ENCODE measurements at places on chromosomes 3 and 15. TPM values are rescaled to one million over a fixed set of nuclear protein-coding genes. Genes with fewer than 3 reads are reported as not detected.

Gene ERICH6
- not detected for total RNA-seq

Gene MFAP1
- 10.9 TPM for total RNA-seq

Gene PP2D1
- not detected for total RNA-seq

Gene PBRM1
- 27.6 TPM for total RNA-seq

Gene SEMA6D
- total RNA-seq, result not detected

DNA sequence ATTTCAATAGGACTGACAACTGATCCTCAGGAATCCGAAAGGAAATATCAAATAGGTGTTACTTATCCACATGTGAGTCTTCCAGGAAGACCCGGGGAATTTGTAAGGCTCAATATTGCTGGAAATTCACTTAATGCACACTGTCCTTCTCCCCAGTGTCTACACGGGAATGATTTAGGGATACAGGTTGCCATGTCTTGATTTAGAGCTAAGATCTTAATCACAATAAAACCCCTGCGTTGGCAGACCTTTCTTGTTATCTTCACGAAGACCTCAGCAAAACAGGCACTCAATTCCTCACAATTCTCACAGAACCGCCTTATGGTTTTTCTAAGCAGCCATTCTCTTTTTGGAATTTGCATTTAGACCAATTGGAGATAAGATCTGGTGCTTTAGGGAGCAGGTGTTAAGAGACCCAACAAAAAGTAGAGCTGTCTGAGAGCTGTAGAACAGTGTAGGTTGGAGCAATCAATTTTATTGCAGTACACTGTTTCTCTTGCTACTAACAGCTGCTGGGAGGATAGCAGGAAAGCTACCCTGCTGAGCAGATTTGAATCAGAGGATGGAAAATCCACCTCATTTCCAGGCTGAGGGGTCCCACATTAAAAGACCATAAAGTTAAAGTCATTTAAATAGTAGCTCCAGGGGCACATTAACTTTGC lies 925.7 kb downstream of the EPHA3 start:
- no peak for DNase-seq

GRCh38 chr3:56375654-56376053 lies 92.6 kb downstream of the ERC2 start:
- DNase-seq, result no peak

DNA sequence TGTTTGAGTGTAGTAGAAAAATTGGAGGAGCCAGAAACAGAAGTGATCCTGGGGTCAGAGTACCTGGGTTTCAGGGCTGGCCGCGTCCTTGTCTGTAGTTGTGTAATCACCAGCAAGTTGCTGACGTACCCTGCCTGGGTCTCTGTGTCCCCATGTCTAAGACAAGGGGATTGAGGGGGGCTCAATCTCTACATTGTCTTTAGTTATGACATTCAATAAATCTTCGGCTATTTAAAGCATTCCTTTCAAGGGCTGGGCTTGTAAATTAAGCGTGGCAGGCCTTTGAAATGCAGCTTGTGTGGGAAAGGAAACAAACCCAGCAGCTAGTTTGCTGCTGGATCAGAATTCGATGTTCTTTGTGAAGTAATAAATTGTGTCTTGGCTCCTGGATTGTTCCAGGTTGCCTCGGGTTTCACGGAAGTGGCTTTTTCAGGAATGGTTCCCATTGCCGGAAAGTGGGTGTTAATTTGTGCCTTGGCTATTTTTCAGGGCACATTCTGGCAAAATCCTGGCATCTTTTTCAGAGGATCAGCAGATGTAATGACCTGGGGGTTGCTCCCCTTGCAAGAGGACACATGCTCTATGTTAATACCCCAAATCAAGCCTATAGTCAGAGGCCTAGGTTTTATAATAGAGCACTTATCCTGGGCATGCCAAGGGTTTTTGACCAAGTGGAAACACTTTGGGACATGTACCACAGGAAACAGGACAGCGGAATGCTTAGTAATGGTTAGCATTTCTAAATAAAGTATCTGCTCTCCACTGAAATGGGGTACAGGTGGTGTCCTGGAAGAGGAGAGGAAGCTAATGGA lies 294.8 kb upstream of the NR2E3 start:
- DNase-seq, result peak; percentile 38

GRCh38 chr15:59762558-59762957 lies 73.4 kb upstream of the BNIP2 start:
- no peak for DNase-seq

GRCh38 chr3:147361454-147362420 lies 44.6 kb downstream of the ZIC4 start:
- peak; percentile 85 for DNase-seq

- no peak for DNase-seq
These were observed 215.3 kb upstream of the CHRM5 start for GRCh38 chr15:33753012-33753411.

- no peak for DNase-seq
These were observed 33.8 kb downstream of the DRD3 start for GRCh38 chr3:114144909-114145688.

DNA sequence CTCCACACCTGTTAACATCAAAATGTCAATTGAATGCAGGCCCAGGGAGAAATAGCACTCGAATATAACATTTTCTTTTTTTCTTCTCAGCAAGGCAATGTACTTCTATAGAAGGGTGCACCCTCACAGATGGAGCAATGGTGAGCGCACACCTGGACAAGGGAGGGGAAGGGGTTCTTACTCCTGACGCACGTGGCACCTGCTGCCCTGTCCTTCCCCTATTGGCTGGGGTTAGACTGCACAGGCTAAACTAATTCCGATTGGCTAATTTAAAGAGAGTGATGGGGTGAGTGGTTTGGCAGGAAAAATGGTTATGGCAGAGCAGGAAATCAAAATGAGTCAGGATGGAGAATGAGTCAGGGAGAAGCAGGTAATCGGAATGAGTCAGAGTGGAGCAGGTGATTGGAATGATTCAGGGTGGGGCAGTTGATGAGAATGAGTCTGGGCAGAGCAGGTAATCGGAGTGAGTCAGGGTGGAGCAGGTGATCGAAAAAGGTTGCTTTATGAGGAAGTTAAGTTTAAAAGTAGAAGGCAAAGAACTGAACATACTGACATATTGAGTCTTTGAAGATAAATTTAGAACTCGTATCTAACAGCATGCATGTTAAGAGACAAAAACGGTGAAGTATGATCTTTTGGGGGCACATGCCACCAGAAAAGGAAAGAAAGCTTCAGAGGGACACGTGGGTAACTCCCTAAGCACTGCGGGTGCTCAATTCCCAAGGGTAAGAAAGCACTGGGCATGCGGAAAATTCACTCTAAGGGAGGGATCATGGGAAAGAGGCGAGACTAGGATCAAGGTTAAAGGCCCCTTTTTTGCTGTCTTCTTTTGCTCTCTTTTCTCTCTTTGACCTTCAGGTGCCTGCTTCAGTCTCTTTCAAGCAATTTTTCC lies 72.9 kb upstream of the GALNT15 start:
- peak; percentile 87 for DNase-seq

DNA sequence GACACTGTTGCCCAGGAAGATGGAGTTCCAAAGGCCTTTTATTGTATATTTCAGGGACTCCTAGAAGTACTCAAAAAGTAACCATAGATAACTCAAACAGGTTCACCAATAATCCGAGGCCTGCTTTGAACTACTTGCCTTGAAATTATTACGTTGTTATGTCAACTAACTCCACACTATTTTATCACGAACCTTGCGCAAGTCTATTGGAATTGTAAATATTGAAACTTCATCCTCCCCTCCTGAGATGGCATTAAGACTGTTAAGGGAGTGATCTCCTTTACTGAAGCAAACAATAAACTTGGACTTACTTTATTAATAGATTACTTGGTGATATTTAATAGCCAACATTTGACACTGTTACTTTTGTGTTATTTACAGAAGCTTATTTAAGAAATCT lies 199.6 kb upstream of the GADL1 start:
- no peak for DNase-seq

- DNase-seq, result peak; percentile 50
These were observed 75.7 kb upstream of the BNIP2 start for GRCh38 chr15:59764775-59765174.

- DNase-seq, result no peak
These were observed 1.4 kb downstream of the TOMM70 start for GRCh38 chr3:100399341-100400071.

- no peak for DNase-seq
These were observed 9.0 kb upstream of the NCBP2 start for GRCh38 chr3:196951371-196951770.

DNA sequence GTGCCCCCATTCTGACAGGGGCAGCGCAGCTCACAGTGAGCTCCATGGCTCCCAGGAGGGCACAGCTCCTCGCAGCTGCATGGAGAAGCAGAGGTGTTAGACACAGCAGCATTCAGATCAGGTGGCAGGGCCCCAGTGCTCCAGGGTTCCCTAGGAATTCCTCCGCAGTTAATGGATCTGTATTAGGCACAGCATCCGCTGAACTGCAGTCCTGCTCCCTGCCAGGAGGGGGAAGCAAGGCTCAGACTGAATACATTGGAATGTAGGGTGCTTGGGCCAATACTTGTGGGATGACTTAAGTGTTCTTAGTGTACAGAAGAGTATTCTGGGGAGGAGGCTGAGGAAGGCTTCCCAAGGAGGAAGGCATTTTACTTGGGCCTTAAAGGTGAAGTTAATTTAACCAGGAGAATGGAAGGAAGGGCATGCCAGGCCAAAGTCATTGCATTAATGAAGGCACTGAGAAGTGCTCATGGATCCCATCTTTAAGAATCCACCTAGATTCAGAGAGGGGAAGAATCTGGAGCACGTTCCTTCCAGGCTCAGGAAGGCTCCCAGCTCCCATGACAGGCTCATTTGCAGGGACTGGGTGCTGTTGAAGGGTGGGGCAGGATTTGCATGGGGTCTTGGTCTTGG lies 111.6 kb downstream of the RAB11A start:
- DNase-seq, result peak; percentile 91

- DNase-seq, result no peak
These were observed 765.0 kb downstream of the IGSF11 start for GRCh38 chr3:118269537-118270125.

- DNase-seq, result peak; percentile 50
These were observed 34.9 kb upstream of the MEIS2 start for GRCh38 chr15:37135225-37135624.

DNA sequence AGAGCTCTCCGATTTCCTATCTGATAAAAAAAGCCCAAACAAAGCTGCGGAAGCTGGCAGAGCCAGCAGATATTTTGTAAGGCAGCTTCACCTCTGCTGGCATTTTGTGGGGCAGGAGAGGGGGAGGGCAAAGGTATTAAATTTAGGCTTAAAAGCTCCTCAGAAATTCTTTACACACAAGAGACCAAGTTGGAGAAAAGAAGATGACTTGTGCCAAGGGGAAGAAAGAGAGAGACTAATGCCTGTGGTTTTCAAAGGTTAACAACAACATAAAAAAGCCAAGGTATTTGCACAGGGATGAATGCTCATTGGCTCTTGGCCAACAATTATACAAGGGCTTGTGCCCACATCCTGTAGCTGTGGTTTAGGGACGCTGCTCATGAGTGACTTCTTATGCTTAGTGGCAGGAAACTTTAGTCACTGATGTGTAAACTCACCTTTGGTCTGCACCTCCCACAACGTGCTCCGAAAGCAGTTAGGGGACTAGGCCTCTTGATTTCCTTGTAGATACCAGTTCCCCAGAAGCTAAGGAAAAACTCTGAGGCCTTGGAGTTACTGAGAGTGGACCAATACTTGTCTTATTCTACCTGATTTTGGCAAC lies 152.9 kb downstream of the TPRG1 start:
- DNase-seq, result peak; percentile 97

DNA sequence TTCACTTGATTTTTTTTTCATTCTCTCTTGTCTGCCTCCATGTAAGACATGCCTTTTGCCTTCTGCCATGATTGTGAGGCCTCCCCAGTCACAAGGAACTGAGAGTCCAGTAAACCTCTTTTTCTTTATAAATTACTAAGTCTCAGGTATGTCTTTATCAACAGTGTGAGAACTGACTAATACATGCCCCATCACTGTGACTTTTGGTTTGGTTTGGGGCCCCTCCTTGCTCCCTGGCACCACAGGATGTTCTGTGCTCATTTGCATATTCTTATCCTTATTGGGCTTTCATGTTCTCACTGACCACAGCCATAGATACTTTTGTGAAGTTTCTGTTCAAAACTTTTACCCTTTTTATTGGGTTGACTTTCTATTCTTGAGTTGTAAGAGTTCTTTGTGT lies 3.8 kb upstream of the PRR20G start:
- DNase-seq, result no peak

- DNase-seq, result no peak
These were observed 2.7 kb downstream of the FBN1 start for GRCh38 chr15:48642795-48643194.

DNA sequence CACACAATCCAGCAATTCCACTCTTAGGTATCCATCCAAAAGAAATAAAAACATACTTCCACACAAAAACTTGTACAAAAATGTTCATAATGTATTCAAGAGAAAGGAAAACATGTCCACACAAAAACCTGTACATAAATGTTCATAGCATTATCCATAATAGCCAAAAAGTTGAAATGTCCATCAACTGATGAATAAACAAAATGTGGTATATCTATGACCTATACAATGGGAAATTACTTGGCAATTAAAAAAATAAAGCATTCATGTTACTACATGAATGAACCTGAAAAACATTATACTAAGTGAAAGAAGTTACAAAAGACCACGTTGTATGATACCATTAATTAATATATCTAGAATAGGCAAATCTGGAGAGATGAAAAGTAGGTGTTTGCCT lies 17.9 kb downstream of the FRMD5 start:
- DNase-seq, result no peak

DNA sequence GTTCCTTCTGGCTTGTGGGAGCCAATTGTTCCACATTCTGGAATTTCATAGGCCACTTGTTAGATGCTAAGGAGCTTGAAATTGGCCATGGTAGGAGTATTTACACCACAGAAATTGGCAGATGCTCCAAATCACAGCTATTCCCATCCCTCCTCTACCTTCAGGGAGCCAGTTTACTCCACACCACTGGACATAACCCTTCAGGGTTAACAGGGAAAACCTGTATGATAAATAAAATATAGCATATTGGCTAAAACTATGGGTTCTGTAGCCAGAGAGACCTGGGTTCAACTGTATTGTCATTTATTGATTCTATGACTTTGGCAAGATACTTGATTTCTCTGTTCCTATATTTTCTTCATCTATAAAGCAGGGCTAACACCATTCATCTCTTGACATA lies 384.2 kb upstream of the PROK2 start:
- no peak for DNase-seq

- no peak for DNase-seq
These were observed 19.6 kb upstream of the CPOX start for GRCh38 chr3:98612996-98613517.

DNA sequence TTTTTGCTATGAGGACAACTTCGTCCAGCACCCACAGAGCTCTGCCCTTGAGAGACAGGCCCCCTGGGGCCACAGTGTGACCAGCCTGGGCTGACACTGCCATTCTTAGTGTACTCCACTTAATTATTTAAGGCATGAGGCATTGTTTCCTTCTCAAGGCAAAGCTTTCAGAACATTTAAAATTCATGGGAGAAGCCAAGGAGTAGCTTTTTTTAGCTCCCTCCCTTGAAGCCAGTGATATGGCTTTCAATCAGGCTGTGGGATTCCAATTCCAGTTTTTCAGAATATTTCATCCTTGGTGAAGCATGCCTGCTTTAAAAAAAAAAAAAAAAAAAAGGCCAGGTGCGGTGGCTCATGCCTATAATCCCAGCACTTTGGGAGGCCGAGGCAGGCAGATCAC lies 21.3 kb downstream of the HOMER2 start:
- no peak for DNase-seq

All from HT-29 (cell line).